ENCODE measurements at places on chromosomes 5 and 9.

- DNase-seq = no peak
These were observed 140.6 kb upstream of the TLE4 start for GRCh38 chr9:79431019-79431679.

DNA sequence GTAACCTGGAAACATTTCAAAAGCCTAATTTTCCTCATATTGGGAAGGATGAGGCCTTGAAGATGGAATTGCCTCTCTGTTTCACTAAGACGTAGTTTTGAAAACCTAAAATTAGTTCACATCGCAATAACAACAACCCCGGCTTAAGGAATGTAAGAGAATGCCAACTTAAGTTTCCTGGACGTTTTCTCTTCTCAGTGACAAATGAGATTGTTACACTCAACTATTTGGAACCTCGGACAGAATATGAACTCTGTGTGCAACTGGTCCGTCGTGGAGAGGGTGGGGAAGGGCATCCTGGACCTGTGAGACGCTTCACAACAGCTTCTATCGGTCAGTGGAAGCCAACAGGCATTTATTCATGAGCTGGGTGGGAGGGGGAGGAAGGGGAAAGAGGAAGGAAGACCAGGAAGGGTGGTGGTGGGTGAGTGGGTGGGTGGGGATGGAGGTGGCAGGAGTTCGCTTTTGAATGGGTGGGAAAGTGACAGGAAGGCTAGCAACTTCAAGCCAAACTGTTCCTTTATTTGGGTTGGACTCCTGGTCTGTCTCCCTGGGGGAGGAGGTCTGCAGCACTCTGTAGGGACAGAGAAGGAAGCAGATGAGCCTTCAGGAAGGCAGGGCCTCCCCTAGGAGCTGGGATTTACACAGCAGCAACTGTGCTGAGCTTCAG, 83.4 kb downstream of the TEK start:
- DNase-seq = no peak

DNA sequence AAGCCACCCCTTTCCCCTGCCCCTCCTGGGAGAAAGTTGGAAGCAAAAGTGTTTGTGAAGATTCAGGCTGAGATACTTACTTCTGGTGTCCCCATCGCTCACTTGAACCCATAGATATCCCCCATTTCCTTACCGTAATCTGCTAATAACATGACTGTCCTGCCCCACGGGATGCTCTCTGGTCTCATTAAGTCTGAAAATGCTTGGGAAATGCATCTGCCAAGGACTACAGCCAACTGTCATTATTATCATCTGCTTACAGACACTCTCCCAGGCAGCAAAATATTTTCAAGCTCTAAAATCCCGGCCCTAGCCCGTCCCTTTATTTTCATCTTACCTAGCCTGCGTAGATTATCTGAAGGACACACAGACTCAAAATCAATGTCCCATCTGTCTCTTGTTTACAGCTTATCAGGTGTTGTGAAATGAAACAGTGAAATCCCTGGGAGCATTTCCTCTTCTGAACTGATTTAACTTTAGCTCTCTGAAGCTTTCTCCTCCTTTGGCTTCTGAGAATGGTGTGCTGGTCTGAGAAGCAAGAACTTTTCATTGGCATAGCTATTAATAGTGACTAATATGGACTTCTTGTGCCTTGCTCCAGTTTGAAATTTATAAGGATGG, 126.9 kb upstream of the OSMR start:
- DNase-seq = no peak

- no peak for DNase-seq
These were observed 89.5 kb downstream of the PHF2 start for GRCh38 chr9:93665637-93666438.

DNA sequence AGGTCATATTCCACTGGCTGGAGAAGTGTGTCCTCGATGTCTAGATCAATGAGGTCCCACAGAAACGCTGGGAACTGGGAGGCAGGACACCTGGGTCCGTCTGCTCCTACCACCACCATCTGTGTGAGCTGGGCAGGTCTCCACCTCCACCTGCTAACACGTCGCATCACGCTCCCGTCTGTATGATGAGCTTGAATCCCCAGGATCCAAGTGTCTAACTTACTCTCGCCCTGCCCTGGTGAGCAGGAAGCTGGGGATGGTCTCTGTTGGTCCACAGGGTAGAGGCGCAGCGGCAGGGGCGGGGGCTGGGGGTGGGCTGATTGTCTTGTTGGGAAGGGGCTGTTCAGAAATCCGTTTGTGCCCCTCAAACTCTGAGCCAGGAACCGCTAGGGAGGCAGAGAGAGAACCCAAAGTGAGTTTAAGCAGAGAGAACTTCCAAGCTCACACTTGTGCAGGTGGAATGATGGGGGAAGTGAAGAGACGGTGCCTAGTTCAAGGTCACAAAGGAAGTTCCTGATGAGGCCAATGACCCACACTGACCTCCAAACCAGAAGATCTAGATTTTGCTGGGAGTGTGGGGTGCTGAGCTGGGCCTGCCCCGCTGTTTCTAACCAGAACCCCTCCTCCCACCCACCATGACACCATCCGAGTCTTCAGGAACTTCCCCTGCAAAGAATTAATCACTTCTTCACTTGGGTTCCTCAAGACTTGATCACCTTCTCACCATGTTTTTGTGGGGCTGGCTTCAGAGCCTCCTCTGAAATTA, 21.1 kb downstream of the ORM2 start:
- no peak for DNase-seq

DNA sequence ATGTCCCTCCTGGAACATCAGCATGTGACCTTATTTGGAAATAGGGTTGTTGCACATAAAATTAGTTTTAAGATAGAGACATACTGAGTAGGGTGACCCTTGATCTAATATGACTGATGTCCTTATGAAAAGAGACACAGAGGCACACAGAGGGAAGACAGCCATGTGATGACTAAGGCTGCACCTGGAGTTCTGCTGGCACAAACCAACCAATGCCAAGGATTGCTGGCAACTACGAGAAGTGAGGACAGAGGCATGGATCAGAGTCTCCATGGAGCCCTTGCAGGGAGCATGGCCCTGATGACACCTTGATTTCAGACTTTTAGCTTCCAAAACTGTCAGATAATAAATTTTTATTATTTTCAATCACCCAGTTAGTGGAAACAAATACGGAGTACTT, 101.9 kb downstream of the FBXL7 start:
- no peak for DNase-seq

DNA sequence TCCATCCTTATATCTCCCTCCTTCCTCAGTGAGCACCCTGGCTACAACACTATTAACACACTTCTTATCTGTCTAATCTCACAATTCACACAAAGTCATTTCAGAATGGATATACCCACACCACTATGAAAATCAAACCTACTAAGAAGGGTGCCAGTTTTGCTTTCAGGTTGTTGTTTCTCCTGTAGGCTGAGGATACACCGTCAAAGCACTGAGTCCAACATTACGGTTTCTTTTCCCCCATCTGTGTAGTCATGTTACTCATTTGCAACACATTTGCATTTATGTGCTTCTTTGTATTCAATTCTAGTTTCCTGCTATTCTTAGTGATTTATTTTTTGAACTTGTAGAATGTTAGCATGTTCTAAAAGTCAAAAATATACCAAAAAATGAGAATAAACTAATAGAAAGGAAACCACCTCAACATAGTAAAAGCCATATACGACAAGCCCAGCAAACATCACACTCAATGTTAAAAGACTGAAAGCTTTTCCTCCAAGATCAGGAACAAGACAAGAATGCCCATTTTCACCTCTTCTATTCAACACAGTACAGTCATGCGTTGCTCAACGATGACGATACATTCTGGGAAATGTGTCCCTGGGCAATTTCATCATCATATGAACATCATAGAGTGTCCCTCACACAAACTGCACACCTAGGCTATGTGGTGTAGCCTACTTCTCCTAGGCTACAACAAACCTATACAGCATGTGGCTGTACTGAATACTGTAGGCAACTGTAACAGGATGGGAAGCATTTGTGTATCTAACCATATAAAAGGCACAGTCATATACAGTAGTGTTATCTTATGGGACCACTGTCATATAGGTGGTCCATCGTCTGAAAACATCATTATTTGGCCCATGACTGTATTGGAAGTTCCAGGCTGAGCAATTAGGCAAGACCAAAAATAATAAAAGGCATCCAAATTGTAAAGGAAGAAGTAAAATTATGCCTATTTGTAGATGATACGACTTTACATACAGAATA, 6.3 kb downstream of the ROR2 start:
- DNase-seq = no peak

- DNase-seq = no peak
These were observed 1.2 kb downstream of the RPS14 start for GRCh38 chr5:150448334-150448733.

- no peak for DNase-seq
These were observed 1.2 kb downstream of the SPATA24 start for GRCh38 chr5:139402561-139403158.

- no peak for DNase-seq
These were observed at the start of gene DNM1 for GRCh38 chr9:128203024-128203706. Gene DNM1 (plus strand): TSS chr9:128203379. CDS start chr9:128203471, 92 bp downstream.

GRCh38 chr5:891837-892393, 686 bp downstream of the BRD9 start:
- DNase-seq = no peak

GRCh38 chr5:18888821-18889220, 1099.2 kb downstream of the CDH18 start:
- no peak for DNase-seq

DNA sequence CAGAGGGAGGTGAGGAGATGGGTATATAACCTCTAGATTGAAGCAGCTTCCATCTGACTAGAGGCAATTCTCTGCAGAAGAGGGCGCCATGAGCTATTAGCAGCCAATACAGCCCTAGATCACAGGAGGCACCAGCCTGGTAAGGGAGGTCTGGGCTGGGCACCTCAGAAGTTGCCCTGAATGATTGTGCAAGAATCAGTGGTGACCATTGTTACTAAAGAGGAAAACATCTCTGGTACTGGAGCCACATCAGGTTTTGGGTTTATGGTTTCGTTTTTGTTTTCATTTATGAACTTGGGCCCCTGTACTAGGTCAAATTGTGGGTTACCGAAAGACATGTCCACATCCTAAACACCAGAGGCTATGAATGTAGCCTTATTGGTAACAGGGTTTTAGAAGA, 342.0 kb downstream of the MLLT3 start:
- no peak for DNase-seq

DNA sequence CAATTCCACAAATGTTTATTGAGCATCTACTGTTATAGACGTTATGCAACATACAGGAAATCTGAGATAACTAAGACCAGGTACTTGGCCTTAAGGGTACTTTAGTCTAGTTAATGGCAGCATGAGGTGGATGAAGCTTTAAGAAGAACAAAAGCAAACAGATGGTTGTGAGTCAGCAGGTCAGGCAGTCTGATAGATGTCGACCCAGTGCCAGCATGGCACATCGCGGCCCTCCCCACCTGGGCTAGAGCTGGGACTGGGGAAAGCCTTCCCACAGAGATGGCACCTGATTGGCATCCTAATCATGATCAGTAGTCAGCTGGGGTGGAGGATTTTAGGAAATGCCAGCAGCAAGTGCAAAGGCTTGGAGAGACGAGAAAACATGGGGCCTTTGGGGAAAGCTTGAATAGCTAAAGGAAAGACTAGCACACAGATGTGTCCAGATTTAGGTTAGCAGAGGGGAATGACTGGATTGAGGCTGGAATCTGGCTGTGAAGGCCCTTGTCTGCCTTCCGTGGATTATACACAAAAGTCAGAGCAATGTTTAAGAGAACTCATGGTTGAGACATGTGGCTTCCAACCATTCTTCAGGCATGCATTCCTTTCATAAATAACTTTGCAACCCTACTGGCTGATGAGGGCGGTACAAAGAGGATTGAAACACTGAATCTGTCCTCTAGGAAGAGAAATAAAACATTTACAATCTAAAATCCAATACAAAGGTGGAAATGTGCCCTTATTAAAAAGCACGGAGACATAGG, 395.4 kb upstream of the WWC1 start:
- no peak for DNase-seq

- no peak for DNase-seq
These were observed 23.9 kb upstream of the CPLX2 start for GRCh38 chr5:175847503-175847902.

Measured in activated CD8-positive, alpha-beta memory T cell treated with anti-CD3 and anti-CD28 coated beads for 1 hour (primary cell).